ENCODE measurements at places on chromosomes 5 and 9.

GRCh38 chr5:116887104-116887503, 312.5 kb upstream of the SEMA6A start:
- DNase-seq, result no peak

DNA sequence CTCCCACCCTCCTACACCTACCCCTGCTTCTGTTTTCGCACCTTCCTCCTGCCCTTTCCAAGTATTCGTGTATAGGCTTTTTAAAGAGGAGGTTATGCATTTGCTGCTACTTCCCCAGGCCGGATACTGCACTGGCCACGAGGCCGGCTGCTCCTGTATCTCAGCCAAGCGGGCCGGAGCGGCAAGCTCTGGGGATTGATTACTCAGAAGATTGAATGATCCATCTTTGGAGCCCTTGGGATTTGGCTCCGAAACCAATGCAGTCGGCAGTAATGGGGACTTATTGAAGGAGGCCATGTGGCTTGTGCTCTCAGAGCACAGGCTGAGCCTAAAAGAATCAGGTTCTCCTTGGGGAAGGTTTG, 405.3 kb downstream of the TLE4 start:
- DNase-seq, result no peak

DNA sequence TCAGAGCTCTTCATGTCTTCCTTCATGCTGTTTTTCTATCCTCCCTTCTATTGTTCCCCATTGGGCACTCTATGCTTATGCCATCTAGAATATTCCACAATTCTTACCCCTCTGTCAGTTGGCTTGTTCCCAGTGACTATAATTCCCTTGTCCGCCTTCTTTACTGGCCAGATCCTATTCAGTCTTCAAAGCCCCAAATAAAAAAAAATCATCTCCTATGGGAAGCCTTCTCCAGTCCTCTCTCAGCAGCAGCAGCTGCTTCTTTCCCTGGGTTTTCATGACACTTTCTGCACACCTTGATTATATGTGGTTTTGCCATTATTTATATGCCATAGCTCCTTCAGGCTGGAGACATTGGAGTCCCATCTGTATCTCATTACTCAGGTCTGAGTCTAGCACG, 54.6 kb upstream of the TNFAIP8 start:
- no peak for DNase-seq

DNA sequence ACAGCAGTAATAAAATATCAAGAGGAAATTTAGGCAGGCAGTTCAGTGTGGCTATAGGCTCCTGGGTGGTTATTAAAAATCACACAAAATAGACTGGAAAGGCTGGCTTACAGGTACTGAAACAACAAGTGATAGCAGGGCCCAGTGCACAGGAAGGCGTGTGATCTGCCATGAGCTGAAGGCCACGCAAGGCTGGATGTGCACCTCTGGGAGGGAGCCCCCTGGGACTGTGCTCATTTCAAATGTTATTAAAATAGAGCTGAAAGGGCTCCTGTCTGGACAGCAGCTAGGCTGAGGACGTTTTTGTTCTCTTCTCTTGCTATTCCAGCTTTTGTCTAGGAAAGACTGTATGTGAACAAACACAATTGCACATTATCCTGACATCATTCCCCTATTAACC, 324.3 kb upstream of the RFX3 start:
- no peak for DNase-seq

DNA sequence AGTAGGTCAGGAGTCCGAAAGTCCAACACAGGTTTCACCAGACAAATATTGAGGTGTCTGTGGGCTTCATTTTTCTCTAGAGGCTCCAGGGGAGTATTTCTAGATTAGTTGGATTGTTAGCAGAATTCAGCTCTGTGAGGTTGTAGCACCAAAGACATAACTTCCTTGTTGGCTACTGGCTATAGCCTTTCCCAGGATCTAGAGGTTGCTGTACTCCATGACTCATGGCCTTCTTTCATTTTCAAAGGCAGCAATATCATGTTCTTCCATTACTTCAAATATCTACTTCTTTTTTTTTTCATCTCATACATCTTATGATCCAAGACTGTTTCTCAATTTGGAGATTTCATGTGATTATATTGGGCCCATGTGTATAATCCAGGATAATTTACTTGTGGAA, 404.0 kb upstream of the FAM174A start:
- DNase-seq, result no peak

DNA sequence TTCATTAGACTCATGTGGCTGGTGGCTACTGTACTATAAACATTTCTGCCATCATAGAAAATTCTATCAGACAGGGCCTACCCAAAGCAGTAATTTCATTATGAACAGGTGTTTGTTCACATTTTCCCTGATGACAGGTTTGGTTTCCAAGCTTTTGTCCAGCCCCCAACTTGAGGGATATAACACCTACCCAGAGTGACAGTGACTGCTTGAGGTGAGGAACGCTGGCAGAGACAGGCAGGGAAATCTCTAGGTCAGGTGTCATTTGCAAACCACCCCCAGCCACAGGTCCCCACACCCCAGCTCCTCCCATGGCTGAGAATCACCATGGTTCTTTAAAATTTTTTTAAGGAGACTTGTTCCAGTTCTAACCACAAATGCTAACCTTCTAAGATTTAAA, 25.5 kb downstream of the GOLM1 start:
- DNase-seq, result no peak

GRCh38 chr5:98921947-98922505, 6.8 kb downstream of the CHD1 start:
- no peak for DNase-seq

GRCh38 chr5:154714266-154714986, 40.8 kb upstream of the LARP1 start:
- DNase-seq, result no peak

DNA sequence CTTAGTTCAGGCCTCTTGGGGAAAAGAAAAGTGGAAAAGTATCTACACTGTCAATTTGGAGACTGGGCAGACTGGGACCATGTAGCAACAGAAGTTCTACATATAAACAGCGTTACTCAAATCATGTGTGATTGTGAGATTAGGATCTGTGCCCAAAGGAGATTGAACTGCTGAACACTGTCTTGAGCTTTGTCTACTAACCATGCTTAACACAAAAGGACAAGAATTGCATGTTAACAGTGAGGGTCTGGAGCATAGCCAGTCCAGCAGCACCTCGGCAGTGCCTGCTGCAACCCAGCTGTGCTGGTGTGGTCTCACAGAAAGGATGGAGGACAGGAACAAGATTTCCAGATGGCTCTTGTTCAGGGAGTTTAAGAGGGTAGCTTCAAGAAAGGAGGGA, 5.7 kb downstream of the PAM start:
- no peak for DNase-seq

DNA sequence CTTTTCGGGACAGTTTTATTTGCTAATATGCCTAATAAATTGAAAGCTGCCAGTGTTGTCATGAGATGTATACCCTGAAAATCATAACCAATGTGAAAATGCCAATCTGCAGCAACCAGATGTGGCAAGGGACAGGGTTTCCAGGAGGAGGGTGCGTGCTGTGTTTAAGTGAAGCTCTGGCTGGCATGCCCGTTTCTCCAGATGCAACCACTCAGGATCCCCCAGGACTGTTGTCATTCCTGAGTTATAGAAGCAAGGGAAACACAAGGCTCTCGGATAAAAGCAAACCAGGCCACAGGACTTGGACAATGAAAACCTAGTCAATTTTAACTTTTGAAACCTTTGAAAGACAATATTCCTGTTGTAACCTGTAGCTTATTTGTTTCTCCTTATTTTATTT, 360.2 kb downstream of the SLIT3 start:
- no peak for DNase-seq

DNA sequence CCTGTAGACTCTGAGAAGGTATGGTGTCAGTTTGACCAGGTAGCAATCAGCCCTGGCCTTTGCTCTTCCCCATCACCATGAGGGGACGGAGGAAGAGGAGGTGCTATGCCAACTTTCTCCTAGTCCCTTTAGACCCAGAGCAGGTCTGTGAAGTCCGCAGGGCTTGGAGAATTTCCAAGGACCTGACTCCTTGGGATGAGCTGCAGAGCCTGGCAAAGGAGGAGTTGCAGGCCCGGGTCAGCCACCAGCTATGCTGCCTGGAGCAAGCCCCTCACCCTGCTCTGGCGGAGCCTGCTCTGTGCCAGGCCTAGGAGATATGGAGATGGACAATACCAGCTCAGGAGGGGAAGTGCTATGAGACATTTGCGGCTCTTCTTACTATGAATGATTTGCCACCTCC, 188.3 kb downstream of the CDK5RAP2 start:
- no peak for DNase-seq

GRCh38 chr5:3122985-3123762, 371.7 kb upstream of the IRX2 start:
- no peak for DNase-seq

DNA sequence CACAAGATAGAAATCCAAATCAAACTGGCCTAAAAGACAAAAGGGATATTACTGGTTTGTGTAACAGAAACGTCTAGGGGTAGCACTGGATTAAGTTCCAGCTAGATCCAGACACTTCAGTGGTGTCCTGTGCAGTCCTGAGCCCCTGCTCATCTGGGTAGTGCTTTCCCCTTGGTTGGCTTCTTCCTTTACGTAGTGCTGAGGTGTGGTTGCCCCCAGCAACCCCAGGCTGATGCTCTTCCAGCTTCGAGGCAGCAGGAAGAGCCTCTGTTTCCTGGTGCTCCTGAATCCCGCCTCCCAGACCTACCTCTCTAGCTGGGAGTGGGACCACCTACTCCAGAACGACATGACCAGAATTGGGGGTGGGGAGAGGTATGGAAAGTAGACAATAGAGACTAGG, 166.1 kb upstream of the ADRA1B start:
- no peak for DNase-seq

- no peak for DNase-seq
These were observed 485.8 kb downstream of the SEMA5A start for GRCh38 chr5:9059920-9060691.

GRCh38 chr5:144028058-144028457, 142.4 kb downstream of the YIPF5 start:
- DNase-seq, result no peak
